Right lung (tissue), 10 donors: ENCODE measurements at places on chromosomes 5 and 9. TPM values are rescaled to one million over a fixed set of nuclear protein-coding genes. Genes with fewer than 3 reads are reported as not detected.

DNA sequence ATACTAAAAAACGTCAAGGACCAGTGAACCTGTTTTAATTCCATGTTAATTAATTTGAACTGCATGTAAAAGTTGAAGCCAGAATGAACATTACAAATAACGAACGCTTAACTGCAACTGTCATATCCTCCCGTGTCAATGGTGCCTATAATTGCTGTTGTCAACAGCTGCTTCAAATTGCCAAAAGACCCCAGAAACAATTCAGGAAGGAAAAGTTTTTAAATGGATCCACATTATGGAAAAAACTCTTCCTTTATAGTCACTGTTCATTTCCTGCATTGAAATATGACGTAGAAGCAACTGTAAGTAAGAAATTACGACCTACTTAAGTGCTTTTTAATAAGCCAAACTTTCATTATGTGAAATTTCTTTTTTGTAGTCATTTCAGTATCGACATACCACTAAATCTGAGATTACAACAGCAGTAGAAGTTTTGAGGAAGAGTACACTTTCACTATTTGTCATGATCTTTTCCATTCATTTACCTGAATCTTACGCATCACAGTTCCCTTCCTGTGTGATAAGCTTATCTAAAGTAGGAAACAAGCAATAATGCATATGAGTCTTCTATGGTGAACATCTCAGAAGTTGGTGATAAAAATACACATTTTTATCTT is 37.8 kb downstream of the MEF2C start:
- no peak for DNase-seq

Gene TSTD2
- polyA plus RNA-seq = 43.8 TPM

DNA sequence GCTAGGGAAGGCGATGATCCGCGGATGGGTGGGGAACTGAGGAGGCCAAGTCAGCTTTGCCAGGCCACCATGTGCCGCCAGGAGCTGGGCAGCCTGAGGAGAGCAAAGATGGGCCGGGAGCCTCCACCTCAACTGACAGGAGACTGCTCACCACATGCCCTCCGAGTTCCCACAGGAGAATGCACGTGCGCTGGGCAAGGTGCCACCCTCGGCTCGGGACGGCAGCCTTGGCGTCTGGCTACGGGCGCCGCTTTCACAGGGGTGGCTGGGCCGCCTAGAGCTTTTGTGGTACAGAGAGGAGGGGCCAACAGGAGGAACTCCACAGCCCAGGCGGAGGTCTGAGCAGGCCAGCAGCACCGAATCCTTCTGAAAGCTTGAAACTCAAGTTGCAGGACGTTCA is 5.3 kb upstream of the TBC1D9B start:
- no peak for DNase-seq

Gene FGF1
- polyA plus RNA-seq = 2.2 TPM

GRCh38 chr5:128237546-128237945 is 154.0 kb downstream of the SLC12A2 start:
- DNase-seq = no peak

- no peak for DNase-seq
Measured at GRCh38 chr5:67203701-67204074, 7.1 kb upstream of the CD180 start.

DNA sequence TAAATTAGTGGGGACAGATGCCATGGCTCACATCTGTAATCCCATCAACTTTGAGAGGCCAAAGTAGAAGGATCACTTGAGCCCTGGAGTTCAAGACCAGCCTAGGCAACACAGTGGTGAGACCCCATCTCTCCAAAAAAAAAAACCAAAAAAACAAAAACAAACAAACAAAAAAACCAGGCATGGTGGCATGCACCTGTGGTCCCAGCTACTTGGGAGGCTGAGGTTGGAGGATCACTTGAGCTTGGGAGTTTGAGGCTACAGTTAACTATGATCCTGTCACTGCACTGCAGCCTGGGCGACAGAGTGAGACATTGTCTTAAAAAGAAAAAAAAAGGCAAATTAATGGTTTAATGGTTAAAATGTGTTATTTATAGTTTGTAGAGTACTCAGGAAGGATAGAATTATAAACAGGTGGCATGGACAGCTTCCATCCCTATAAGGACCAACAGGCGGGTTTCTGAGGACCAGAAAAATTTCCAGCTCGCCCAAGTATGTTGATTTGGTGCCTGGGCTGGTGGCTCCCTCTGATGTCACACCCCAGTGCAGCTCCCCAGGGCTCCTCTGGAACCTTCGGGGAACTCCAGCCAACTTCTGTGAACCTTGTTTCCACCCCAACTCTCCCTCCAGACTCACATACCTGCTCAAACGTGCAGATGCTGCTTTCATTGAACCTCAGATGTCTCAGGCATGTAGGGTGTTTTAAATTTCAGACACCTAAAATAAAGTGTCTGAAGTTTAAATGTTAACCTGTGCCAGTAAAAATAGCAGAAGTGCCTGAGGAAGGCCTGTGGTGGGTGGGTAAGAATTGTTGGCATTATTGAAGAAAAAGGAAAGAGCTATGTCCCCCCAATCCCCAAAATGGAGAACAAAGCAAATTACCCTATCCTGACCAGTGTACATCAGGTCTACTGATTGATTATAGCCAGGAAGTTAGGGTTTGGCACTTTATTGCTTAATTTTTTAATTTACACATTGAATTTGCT is 69.0 kb downstream of the TRIO start:
- DNase-seq = no peak

DNA sequence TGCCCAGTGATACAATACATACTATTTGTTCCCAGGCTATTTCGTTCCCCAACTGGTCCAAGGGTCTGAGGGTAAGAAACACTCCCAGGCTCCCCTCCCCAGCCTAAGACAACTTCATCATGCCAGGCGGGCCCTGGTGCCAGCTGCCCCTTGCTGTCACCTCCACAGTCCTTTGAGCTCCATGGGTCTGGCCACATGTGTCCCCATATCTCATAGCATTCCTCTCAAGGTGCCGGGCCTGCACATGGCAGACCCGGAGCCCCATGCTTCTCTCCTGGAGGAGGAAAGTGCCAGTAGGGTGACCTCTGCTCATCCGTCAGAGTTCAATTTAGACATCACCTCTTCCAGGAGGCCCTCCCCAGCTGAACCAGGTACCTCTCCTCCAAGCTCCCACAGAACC is 120.5 kb downstream of the C5orf15 start:
- no peak for DNase-seq

Gene ENTPD2
- 2.0 TPM for polyA plus RNA-seq

DNA sequence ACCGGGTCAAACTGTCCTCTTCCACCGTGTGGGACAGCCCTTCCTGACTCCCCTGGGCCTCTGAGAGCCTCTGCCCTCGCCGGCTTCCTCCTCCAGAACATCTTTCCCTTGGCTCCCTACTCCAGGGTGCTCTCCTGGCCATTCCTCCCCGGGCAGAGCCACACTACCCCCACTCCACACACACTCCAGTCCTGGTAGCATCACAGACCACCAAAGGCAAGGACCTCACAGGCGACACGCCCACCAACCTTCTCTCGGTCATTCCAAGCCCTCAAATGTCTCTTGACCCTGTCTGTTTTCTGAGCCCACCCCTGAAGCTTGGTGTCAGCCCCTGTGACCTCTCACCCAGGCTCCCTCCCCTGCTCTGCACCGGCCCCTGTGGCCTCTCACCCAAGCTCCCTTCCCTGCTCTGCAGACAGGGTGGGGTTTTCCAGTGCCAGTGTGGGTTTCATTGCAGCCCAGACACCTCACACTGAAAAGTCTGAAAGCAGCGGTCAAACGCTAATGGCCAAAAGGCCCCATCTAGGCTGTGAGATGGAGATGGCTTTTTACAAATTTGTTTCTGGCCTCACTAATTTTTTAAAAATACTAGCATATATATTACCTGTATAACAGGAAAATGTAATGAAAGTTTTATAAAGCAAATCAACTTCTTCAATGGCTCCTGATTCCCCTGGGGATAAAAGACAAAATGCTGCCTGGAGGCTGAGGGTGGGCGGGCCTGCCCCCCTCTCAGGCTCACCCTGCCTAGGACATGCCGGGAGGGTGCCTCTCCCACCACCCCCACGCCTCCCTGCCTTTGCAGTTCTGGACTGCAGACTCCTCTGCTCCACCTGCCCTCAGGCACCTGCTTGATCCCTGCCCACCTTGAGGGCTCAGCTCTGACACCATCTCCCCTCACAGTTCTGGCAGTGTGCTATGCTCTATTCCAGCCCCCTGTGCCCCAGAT is 10.5 kb downstream of the LRRC26 start:
- DNase-seq = no peak

Gene PCDHB2
- 7.6 TPM for polyA plus RNA-seq

Gene ADAMTS19
- polyA plus RNA-seq = 0.56 TPM

GRCh38 chr5:6838736-6839135 is 125.5 kb downstream of the TENT4A start:
- no peak for DNase-seq

Gene IL11RA
- 86.7 TPM for polyA plus RNA-seq

- DNase-seq = no peak
Measured at GRCh38 chr9:91555132-91555531, 131.5 kb upstream of the NFIL3 start.

Gene ANXA2R
- polyA plus RNA-seq = 1.9 TPM

GRCh38 chr5:122871661-122872060 is 26.2 kb downstream of the SNX24 start:
- no peak for DNase-seq
